Type B pancreatic cell (in vitro differentiated cells): ENCODE measurements at places on chromosomes 7 and 10. TPM values are rescaled to one million over a fixed set of nuclear protein-coding genes. Genes with fewer than 3 reads are reported as not detected.
A peak's percentile ranks its signal among the peaks of the same experiment; 100 is the strongest.

The CCDC146 gene
- 2.1 and 15.3 TPM in 2 replicates for total RNA-seq

DNA sequence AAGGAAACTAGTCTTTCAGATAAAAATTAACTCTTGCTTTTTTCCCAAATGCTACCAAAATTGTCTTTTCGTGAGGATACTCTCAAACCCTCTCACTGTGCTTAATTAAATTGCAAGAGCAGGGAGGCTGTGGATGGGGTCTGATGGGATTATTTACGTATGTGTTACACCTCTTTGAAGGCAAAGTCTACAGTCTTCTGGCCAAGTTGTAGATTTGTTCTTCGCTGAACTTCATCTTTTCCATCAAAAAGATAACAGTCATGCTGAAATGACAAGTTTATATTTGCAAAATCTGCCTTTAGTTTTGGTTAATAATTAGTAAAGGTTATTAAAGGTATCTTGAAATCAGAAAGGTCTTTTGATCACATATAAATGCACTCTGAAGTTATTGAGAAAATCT lies 22.7 kb downstream of the A1CF start:
- H3K27ac ChIP-seq, result no peak overlapping the region
- no peak for DNase-seq
- no peaks in the 10 kb centered on the region for H3K36me3 ChIP-seq

The LEP gene
- total RNA-seq, result not detected in 2 replicates

DNA sequence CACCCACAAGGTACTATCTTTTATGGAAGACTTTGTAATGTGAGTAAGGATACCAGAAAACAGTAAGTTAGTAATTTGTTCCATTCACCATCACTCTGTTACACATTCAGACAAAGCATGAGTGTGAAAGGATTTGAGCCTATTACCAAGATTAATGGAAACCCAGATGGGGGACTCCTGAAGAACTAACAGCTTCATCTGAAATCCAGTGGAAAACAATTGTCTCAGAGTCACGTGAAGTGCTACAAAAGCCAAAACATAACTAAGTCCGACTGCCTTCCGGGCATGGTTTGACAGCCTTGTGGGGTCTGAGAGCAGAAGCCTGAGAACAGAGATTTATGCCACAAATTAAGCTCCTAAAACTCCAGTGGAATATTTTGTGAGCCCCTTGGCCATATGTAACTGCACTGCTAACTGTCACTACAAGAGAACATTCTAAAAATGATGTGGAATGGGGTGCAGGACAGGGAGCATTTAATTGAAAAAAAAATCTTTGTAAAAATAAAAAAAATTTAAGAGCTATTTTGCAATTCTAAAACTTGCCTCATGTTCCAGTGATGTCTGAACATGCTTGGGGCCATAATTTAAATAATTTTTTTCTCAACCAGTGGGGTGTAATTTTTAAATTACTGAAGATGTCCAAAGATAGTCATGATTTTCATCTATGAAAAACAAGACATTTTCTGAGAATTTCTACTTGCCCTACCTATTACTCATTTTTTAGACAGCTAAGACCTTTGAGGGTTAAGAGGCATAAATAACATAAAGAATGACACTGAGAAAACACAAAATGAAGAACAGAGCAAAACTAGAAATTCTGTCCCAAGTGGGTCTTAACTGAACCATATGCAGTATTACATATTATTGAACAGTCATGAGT lies 555.0 kb downstream of the INHBA start:
- H3K27ac ChIP-seq, result peak overlapping the region; percentile 61
- no peak for DNase-seq
- no peaks in the 10 kb centered on the region for H3K36me3 ChIP-seq
- H3K4me1 ChIP-seq, result peaks cover 26% of the 10 kb centered on the region
- no peaks in the 10 kb centered on the region for H3K27me3 ChIP-seq
- H3K4me3 ChIP-seq, result no peak overlapping the region

GRCh38 chr10:27450225-27450624 lies 53.9 kb upstream of the RAB18 start:
- no peak overlapping the region for H3K27ac ChIP-seq
- no peaks in the 10 kb centered on the region for H3K4me1 ChIP-seq
- H3K4me3 ChIP-seq, result no peak overlapping the region
- H3K27me3 ChIP-seq, result no peaks in the 10 kb centered on the region
- H3K36me3 ChIP-seq, result no peaks in the 10 kb centered on the region
- DNase-seq, result no peak

- H3K4me1 ChIP-seq, result peaks cover 10% of the 10 kb centered on the region
- no peak overlapping the region for H3K27ac ChIP-seq
- no peak for DNase-seq
- no peaks in the 10 kb centered on the region for H3K27me3 ChIP-seq
- H3K36me3 ChIP-seq, result no peaks in the 10 kb centered on the region
Observed at GRCh38 chr10:88505265-88505664, 77.9 kb downstream of the RNLS start.

DNA sequence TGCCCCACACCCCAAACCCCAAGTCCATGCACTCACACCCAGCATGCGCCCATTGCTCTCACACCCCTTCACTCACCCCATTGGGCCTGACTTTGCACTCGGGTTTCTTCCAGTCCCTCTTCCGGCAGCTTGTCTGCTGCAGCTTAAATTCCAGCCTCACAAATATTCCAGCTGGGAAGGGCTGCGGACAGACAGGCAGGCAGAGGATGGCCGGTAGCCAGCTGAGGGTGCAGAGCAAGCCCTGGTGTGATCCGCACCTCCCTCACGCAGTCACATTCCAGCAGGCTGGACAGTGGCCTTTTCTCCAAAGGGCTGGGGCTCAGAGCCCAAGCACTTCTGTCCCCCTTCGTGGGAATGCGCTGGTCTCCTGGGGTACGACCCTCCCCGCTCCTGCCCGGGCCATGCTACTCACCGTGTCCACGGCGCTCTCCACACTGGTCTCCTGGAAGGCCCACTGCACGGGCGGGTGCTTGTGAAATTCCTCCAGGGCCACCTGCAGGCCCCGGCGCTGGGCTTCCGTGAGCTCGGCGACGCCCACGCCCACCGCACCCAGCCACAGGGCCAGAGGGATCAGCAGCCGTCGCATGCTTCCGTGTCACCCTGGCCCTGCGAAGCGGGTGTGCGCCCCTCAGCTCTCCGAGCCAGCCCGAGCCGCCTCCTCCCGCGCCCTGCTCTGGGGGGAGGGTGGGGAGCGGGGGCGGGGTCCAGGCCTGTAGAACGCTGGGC lies 1.2 kb downstream of the RARRES2 start:
- H3K4me1 ChIP-seq, result peaks cover 31% of the 10 kb centered on the region
- peaks cover 17% of the 10 kb centered on the region for H3K27me3 ChIP-seq
- no peaks in the 10 kb centered on the region for H3K36me3 ChIP-seq
- DNase-seq, result no peak
- peak overlapping the region; percentile 75 for H3K4me3 ChIP-seq
- H3K27ac ChIP-seq, result no peak overlapping the region

- DNase-seq, result no peak
- no peaks in the 10 kb centered on the region for H3K36me3 ChIP-seq
- H3K27ac ChIP-seq, result no peak overlapping the region
- H3K4me3 ChIP-seq, result no peak overlapping the region
Observed at GRCh38 chr10:18000601-18001000, 48.9 kb downstream of the SLC39A12 start.

DNA sequence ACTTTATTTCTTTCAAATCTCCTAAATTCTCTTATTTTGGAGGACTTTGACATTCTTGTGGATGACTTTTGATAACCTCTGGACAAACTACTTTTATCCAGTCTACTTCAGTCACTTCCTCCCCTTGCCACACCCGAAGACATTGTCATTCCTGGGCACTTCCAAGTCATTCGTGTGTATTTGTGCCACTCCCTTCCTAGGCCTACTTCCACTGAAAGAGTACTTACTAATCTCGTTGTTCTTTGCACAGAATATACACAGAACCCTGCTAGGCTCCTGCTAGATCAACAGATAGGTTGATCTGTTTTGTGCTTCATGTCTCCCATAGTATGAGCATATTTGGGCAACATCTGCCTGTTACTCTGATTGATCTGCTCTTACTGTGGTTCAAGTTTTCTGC lies 355.4 kb downstream of the HGF start:
- no peaks in the 10 kb centered on the region for H3K27me3 ChIP-seq
- peaks cover 14% of the 10 kb centered on the region for H3K4me1 ChIP-seq
- no peak overlapping the region for H3K27ac ChIP-seq
- no peak for DNase-seq
- no peaks in the 10 kb centered on the region for H3K36me3 ChIP-seq

DNA sequence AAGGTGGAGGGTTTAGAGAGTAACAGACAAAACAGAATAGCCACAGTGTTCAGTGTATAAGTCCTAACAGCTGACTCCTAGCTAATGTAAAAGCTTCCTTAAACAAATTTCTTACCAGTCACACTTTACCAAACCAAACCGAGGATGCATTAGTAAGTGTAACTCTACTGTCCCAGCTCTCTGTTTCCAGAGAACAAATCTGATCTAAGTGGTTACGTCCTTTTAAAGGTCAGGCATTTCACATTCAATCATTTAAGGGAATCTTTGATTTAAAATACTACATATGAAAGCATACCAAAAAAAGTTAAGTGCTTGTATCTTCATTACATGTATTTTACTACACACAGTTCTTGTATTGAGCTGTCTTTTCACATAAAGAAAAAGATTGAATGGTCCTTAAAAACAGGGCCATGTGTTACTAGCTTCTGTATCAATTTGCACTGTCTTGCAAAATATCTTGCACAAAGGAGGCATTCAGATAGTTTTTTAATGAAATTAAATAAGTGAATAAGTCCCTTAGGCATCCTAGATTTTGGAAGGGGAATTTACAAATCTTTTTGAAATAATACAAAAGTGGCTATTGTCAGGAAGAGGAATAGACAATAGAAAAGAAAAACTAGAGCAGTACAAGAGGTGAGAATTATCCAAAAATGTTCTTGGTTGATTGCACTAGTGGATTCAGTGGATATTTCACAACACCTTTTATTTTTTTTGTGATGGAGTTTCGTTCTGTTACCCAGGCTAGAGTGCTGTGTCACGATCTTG lies 58.4 kb upstream of the SPOCK2 start:
- H3K36me3 ChIP-seq, result peaks cover 4% of the 10 kb centered on the region
- no peak overlapping the region for H3K4me3 ChIP-seq
- no peaks in the 10 kb centered on the region for H3K27me3 ChIP-seq
- H3K4me1 ChIP-seq, result peaks cover 14% of the 10 kb centered on the region

- no peak overlapping the region for H3K27ac ChIP-seq
- H3K27me3 ChIP-seq, result peaks cover 6% of the 10 kb centered on the region
- H3K4me3 ChIP-seq, result peak overlapping the region; percentile 73
- no peaks in the 10 kb centered on the region for H3K36me3 ChIP-seq
- no peak for DNase-seq
- no peaks in the 10 kb centered on the region for H3K4me1 ChIP-seq
Observed at GRCh38 chr10:6542999-6543430, 37.1 kb downstream of the PRKCQ start.

The ZNF138 gene
- 9.4 and 11.6 TPM in 2 replicates for total RNA-seq

DNA sequence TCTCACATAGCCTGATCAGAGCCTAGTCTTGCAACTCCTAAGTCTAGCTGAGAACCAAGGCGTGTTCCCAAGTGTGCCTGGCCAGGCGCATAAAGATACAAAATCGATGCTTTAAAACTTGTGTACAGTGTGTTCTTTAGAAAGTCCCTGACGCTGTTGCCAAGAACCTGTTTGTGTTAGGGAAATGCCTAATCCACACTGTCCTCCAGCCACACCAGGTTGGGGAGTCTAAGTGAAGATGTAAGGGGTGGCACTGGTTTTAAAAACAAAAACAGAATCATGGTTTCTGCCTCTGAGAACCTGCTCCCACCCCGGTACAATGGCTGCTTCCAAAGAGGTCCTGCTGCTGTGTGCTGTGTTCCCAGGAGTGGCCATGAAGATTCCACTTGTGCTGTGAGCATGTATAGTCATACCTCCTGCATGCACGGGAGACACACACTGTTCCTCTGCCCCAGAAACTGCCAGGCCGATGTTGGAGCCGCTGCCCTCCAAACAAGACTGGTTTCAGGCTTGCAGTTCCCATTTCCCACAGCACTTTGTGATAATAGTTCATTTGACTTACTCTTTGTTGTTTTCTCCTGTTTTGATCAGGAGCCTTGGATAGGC lies 88.5 kb downstream of the CCNY start:
- H3K27ac ChIP-seq, result no peak overlapping the region
- DNase-seq, result no peak
- H3K4me3 ChIP-seq, result no peak overlapping the region
- H3K4me1 ChIP-seq, result peaks cover 56% of the 10 kb centered on the region
- H3K27me3 ChIP-seq, result no peaks in the 10 kb centered on the region

- no peak overlapping the region for H3K27ac ChIP-seq
- DNase-seq, result no peak
- H3K4me3 ChIP-seq, result no peak overlapping the region
- no peaks in the 10 kb centered on the region for H3K4me1 ChIP-seq
- no peaks in the 10 kb centered on the region for H3K27me3 ChIP-seq
Observed at GRCh38 chr10:90407851-90408250, 450.0 kb downstream of the HTR7 start.

DNA sequence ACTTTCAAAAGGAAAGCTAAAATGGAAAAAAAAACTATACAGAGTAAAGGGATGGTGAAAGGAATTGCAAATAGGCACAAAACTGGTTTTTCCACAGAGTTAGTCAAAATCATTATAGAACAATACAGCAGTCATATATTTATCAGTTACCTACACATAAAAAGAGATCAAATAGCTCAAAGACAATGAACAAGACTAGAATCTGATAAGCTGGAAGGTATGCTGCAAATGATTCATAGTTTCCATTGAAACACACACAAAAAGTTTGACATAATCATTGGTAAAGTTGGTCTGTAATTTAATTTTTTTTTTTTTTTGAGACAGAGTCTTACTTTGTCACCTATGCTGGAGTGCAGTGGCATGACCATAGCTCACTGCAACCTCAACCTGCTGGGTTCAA lies 92.4 kb upstream of the SGCE start:
- no peak for DNase-seq
- peaks cover 18% of the 10 kb centered on the region for H3K4me1 ChIP-seq
- no peak overlapping the region for H3K27ac ChIP-seq
- no peaks in the 10 kb centered on the region for H3K36me3 ChIP-seq
- no peak overlapping the region for H3K4me3 ChIP-seq

GRCh38 chr7:41975849-41976248 lies 261.2 kb downstream of the GLI3 start:
- peaks cover 20% of the 10 kb centered on the region for H3K4me1 ChIP-seq
- no peak overlapping the region for H3K27ac ChIP-seq

DNA sequence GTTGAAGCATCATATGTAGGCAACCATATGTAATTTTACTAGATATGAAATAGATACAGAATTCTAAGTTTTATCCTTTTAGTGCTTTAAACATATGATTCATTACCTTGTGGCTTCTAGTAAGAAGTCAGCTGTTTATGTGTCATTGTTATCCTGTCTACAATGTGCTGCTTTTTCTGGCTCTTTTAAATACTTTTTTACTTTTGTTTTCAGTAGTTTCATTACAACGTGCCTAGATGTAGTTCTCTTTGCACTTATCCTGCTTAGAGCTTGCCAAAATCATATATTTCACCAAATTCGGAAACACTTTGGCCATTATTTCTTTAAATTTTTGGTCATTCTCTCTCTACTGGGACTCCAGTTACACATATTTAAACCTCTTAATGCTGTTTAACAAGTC lies 26.4 kb downstream of the YAE1 start:
- H3K36me3 ChIP-seq, result no peaks in the 10 kb centered on the region
- H3K4me3 ChIP-seq, result no peak overlapping the region
- H3K27me3 ChIP-seq, result no peaks in the 10 kb centered on the region
- no peak overlapping the region for H3K27ac ChIP-seq
- no peak for DNase-seq

The MBL2 gene
- total RNA-seq, result not detected in 2 replicates

- H3K27me3 ChIP-seq, result no peaks in the 10 kb centered on the region
- H3K27ac ChIP-seq, result no peak overlapping the region
- no peaks in the 10 kb centered on the region for H3K36me3 ChIP-seq
Observed at GRCh38 chr7:92874567-92874966, 38.2 kb upstream of the CDK6 start.

GRCh38 chr7:17769918-17770317 lies 170.4 kb downstream of the SNX13 start:
- DNase-seq, result no peak
- H3K4me3 ChIP-seq, result no peak overlapping the region
- H3K27me3 ChIP-seq, result no peaks in the 10 kb centered on the region
- H3K36me3 ChIP-seq, result no peaks in the 10 kb centered on the region
